ENCODE measurements at places on chromosomes 7 and 10.
A peak's percentile ranks its signal among the peaks of the same experiment; 100 is the strongest.

DNA sequence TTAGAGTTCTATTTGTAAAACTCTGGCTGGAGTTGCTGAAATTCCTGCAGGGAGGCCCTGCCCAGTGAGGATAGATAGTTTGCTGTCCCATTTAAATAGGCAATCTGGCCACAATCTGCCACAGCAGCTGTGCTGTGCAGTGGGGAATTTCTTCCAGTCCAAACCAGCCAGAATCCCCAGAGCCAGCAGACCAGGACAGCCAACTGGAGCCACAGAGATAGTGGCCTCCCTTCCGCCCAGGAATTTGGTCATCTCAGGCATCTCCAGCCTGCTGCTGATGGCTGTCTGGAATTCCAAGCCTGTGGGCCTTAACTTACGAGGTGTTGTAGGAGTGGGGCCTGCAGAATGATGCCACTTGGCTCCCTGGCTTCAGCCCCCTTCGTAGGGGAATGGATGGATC, 643.4 kb downstream of the DNAJB9 start:
- DNase-seq, result no peak

DNA sequence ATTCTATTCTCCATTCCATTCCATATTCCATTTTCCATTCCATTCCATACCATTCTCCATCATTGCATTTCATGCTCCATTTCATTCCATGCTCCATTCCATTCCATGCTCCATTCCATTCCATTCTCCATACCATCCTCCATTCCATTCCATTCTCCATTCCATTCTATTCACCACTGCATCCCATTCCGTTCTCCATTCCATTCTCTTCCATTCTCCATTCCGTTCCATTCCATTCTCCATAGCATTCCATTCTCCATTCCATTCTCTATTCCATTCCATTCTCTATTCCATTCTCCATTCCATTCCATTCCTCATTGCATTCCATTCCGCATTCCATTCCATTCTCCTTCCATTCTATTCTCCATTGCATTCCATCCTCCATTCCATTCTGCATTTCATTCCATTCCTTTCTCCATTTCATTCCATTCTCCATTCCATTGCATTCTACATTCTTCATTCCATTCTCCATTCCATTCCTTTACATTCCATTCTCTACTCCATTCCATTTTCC, 84.0 kb downstream of the NSUN6 start:
- no peak for DNase-seq

- DNase-seq, result no peak
Measured at GRCh38 chr10:43389867-43390266, 18.4 kb downstream of the FXYD4 start.

DNA sequence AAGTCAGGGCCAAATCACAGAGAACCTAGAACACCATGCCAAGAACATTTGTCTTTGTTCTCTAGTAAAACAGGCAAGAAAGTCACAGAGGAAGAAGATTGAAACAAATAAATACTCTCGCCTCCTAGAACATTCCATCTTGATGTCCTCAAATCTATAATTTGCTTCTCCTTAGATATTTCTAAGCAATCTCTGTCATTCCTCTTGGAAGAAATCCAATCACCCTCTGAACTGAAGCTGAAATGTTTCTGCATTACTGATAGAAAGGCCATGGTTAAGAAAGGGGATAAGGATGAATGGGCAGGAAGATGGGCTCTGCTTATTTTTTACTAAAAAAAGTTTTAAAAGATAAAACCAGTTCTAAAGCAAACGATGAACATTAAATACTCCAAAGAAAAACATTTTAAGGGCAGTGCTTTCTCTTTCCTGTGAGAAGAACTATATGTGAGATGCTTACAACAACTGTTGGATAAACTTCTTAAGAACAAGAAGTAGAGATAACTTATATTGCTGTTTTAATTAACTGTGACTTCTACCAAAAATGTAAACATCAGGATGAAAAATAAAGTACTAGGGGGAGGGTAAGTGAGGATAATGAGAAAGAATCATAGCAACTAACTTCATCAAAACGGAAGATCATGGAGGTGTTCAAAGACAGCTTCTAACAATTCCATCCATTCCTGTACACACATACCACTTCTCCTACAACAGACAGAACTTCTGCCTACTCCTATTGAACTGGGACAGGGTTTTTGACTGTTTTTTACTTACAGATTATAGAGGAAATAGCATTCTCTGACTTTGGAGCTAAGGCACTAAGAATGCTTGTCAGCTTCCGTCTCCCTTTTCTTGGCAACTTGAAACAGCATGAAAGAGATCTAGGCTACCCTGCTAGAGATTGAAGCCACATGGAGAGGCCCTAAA, 153.0 kb upstream of the LRRTM3 start:
- DNase-seq, result no peak

DNA sequence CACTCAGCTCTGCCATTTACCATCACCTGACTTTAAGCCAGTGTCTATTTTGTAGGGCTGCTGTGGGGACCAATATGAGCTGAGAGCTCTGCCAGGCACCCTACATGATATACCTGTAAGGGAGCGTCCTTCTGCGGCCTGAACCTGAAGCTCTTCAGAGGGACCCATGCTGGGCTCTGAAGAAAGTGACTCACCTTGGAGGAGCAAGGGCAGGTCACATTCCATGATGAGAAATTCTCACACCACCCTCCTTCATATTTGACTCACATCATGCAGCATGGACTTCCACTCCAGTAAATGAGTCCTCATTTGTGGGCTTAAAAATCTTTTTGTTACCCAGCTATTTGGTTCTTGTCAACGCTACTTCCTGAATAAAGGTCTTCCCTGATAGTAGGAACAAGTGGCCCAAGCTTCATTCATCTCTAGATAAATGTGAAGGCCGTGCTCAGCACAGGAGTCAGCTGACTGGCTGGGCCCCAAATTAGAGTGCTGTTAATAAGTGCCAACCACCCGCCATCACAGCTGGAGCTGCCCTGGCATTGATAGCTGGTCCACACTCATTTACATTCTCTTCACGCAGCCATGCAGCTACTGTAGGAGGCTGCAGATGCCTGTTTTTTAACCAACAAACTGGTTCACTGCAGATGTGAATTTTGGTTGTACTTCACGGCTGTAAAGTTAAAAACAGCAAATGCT, 78.4 kb downstream of the RNF216 start:
- no peak for DNase-seq

- no peak for DNase-seq
Measured at GRCh38 chr7:25124465-25125136, 459 bp downstream of the CYCS start.

GRCh38 chr7:151046603-151047573, 1.4 kb upstream of the ASIC3 start:
- no peak for DNase-seq

- DNase-seq, result no peak
Measured at GRCh38 chr7:47405921-47406800, 175.8 kb downstream of the TNS3 start.

GRCh38 chr10:101967119-101967518, 88.9 kb downstream of the ARMH3 start:
- no peak for DNase-seq

DNA sequence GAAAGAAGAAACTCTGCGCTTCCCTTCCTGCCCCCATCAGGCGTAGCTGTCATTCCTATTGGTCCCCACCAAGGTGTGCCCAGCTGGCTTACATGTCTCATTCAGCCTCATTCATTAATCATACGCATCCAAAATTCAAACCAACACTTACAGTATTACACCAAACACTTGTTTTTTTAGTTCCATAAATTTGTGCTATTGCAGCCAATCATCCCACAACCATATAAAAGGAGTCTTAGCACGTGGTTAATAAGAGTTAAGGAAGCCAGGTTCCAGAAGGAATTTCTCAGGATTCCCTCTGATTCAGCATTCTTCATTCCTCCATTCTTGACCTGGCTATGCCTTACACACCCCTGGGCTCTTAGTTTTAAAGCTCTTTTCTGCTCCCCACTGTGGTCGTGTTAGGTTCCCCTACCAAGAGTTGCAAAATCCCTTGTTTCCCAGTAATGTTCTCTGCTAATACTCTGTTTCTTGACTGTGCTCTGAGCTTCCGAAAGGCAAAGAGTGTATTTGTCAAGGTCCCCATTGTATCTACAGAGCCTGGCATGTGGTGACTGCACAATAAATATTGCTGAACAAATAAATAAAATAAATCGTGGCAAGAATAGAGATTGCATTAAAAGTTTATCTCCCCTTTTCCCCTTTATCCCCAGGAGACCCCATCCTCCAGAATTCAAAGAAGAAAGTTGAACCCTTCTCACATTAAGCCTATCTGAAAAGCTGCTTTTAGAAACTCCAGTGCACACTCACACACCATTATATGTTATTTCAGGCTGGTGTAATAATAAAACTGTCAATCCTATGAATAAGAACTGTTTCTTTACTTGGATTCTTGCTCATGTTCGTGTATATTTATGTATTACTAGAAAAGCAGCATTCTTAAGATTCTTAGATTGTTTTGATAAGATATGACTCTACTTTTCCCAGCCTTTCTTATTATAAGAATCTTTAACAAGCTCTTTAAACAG, 514.4 kb downstream of the INHBA start:
- no peak for DNase-seq

DNA sequence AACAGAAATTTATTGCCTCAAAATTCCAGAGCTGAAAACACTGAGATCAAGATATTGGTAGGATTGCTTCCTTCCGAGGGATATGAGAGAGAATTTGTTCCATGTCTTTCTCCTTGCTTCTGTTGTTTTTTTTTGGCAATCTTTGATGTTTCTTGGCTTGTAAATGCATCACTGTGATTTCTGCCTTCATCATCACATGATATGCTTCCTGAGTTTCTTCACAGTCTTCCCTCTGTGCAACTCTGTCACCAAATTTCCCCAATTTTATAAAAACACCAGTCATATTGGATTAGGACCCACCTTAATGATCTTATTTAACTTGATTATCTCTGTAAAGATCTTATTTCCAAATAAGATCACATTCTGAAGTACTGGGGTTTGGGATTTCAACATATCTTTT, 14.7 kb downstream of the TMEM236 start:
- no peak for DNase-seq

GRCh38 chr7:129804111-129804889, 148.5 kb downstream of the UBE2H start:
- DNase-seq, result no peak

DNA sequence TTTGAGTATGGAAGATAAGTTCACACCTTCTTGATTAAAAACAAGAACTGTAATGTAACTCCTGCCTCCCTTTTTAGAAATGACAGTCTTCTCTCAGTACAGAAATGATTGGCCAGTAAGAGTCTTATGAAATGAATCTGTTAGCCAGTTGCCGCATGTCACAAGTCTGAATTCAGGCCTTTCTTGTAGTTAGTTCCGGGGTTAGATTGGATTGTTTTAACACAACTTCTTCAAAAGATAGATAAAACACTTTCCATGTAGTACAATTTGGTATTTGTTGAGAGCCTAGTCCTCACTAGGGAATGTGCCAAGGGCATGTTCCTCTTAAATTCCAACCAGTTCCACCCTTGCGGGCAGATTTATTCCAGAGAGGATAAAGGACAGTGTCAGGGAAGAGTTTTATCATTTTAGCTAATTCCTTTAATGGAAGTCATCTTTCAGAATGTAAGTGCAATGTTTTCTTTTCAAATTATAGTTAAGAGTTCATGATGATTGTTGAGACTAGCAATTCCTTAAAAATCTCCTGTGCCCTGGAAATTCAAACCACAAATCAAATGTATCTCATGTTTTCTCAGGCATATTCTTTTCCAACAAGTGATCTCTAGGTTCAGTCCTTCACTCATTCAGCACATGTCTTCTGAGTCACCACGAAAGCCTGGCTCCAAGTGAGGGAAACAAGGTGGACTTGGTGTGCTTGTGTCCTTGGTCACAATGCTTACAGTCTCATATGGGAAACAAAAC, 4.1 kb downstream of the FHIP2A start:
- no peak for DNase-seq

DNA sequence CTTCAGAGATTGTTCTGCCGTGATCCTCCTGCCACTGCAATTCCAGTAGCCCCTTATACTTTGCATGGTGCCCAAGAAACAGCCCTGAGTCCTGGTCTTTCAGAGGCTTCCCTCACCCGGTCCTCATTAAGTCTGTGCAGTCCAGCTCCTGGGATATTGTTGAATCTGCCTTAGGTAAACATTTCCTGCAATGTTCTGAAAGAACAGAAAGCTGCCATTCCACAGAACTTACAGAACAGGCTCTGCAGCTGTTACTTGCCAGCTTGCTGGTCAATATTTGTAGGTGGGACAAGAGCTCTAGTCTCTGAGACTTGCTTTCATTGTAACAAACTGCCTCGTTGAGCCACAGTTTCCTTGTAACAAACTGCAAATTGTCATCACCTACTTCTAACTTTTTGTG, 115.0 kb upstream of the KIF5B start:
- no peak for DNase-seq

GRCh38 chr10:91198781-91199180, 21.7 kb upstream of the PCGF5 start:
- peak; percentile 56 for DNase-seq

GRCh38 chr10:128417826-128418225, 291.6 kb upstream of the MKI67 start:
- no peak for DNase-seq

DNA sequence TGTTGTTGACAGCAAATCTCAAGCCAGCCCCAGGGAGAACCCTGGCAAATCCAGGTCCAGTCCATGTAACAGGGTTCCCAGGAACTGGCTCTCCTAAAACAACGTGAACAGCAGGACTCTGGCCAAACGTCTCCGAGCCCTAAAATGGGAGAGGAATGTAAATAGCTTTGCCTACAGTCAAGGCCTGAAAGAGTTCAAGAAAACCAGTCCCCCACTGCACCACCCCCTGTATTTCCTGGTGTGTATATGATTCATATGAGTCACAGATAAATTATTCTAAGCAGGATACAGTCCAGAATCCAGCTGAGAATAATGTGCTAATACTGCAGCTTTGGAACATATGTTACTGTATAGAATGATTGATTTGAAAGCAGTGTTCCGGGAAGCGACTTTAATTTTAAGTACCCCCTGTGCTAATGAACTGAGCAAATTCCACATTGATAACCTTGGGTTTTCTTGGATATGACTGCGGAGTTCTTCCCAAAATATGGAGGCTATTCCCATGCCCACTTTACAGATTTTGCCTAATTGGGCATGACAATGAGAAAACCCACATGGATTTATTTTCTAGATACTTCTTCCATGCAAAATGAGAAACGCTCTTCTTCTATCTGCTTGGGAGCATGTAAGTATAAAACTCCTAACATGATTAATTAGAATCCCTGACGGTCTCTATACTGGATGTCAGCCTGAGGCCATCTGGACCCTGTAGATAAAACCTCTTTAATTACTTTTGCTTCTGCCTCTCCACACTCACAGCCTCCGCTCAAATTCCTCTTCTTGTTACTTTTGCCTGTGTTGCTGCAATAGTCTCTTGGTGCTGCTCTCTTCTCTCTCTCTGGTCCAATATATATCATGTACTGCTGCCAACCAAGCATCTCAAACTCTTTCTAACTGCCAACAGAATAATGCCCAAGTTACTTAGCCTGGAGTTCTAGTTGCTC, 50.2 kb downstream of the LAMB4 start:
- DNase-seq, result no peak

- no peak for DNase-seq
Measured at GRCh38 chr7:68043546-68043945, 1046.9 kb downstream of the TYW1 start.
